ENCODE measurements at places on chromosomes 16 and 17. TPM values are rescaled to one million over a fixed set of nuclear protein-coding genes. Genes with fewer than 3 reads are reported as not detected.
A peak's percentile ranks its signal among the peaks of the same experiment; 100 is the strongest.

GRCh38 chr17:32299580-32300164 is 34.0 kb downstream of the RHBDL3 start:
- H3K4me3 ChIP-seq: no peak overlapping the region
- no peaks in the 10 kb centered on the region for H3K36me3 ChIP-seq
- no peak overlapping the region for H3K27ac ChIP-seq
- peaks cover 8% of the 10 kb centered on the region for H3K27me3 ChIP-seq
- no peak for DNase-seq
- H3K4me1 ChIP-seq: no peaks in the 10 kb centered on the region

- H3K4me3 ChIP-seq: no peak overlapping the region
- no peak overlapping the region for H3K27ac ChIP-seq
- peaks cover 59% of the 10 kb centered on the region for H3K4me1 ChIP-seq
Observed at GRCh38 chr16:87239545-87239944, 77.6 kb downstream of the C16orf95 start.

GRCh38 chr16:65574326-65574966 is 452.6 kb upstream of the CDH11 start:
- H3K27me3 ChIP-seq: no peaks in the 10 kb centered on the region
- no peaks in the 10 kb centered on the region for H3K36me3 ChIP-seq
- H3K4me1 ChIP-seq: no peaks in the 10 kb centered on the region
- H3K27ac ChIP-seq: no peak overlapping the region

- H3K4me1 ChIP-seq: no peaks in the 10 kb centered on the region
- peaks cover 27% of the 10 kb centered on the region for H3K27me3 ChIP-seq
- no peak for DNase-seq
- H3K27ac ChIP-seq: no peak overlapping the region
Observed at GRCh38 chr17:42094375-42095069, 3.8 kb downstream of the ZNF385C start.

- H3K4me1 ChIP-seq: no peaks in the 10 kb centered on the region
- H3K4me3 ChIP-seq: no peak overlapping the region
- no peak overlapping the region for H3K27ac ChIP-seq
- no peaks in the 10 kb centered on the region for H3K36me3 ChIP-seq
- DNase-seq: no peak
- no peaks in the 10 kb centered on the region for H3K27me3 ChIP-seq
Observed at GRCh38 chr16:88286301-88286923, 96.3 kb upstream of the ZNF469 start.

DNA sequence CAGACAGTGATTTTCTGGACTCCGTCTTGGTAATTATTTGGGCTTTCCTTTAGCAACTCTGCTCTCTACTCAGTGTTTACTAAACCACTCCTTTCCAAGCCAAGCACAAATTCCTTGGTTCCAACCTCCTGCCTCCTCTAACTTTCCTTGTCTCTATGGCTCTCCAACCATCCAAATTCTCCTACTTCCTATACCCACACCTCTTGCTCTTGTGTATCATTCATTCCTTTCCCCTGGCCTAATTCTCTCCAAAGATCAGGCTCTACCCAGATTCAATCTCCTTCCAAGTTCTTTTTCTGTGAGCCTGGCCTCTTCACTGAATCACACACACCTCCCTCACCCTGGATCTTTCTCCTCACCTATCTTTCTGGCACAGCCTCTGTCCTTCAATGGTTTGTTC is 1.1 kb downstream of the NEURL4 start:
- peak overlapping the region; percentile 90 for H3K4me3 ChIP-seq
- H3K27me3 ChIP-seq: no peaks in the 10 kb centered on the region
- no peak for DNase-seq
- H3K36me3 ChIP-seq: peaks cover 25% of the 10 kb centered on the region

DNA sequence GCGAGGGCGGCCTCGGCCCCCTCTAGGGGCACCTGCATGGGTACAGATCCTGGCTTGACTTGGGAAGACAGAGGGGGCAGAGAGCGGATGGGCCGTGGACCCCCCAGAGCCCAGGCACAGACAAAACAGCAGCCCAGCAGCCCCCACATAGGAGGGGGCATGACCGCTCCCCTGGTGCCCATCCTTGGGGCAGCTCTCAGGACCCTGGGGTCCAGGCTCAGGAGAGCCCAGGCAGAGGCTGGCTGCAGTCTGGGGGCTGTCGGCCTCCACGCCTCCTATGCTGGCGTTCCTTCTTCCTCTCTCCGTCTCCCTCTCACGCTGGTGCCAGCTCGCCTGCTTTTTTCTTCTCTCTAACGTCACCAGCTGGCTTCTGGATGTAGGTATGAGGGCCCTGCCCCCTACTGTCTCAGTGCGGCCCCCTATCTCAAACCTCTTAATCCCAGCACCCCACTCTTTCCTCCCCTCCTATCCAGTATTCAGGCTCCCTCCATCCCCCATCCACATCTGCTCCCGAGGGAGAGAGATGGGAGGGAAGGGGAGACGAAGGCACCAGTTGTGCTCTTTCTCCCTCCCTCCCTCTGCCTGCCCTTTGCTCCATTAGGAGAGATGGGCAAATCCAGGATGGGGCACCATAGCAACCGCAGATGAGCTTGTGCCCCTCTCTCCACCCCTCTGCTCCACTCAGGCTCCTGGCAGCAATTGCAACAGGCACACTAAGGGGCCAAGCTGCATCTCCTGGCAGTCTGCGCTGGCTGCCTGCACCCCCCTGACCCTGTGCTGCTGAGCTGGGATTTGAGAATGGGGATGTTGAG is at the start of gene GPR179:
Gene GPR179, minus strand, starts transcription at position 349 of the 812 bp plus-strand sequence. Its CDS starts 167 bp downstream, at position 182.
- no peak within 1 kb of the TSS for H3K27ac ChIP-seq
- peaks cover 8% of the 10 kb centered on the region for H3K27me3 ChIP-seq
- H3K36me3 ChIP-seq: no peaks in the 10 kb centered on the region
- peaks cover 1% of the 10 kb centered on the region for H3K4me1 ChIP-seq

DNA sequence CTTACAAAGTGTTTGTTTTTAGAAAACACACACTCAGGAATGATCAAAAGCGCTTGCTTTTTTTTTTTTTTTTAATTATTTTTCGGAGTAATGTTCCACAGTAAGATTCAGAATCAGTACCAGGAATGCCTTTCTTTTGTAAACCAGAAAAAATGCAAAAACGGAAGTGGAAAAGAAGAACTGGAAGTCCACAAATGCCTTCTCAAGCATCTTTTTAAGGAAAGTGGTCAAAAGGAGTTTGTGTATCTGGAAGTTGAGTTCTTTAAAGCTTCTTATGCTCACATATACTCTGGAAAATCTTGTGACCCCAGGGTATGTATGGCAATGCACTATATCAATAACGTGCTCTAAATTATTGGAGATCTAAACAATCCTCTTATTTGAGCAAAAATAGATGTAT is 126.0 kb downstream of the ABCA8 start:
- H3K36me3 ChIP-seq: no peaks in the 10 kb centered on the region
- H3K27me3 ChIP-seq: no peaks in the 10 kb centered on the region
- no peaks in the 10 kb centered on the region for H3K4me1 ChIP-seq
- no peak overlapping the region for H3K4me3 ChIP-seq
- DNase-seq: no peak

DNA sequence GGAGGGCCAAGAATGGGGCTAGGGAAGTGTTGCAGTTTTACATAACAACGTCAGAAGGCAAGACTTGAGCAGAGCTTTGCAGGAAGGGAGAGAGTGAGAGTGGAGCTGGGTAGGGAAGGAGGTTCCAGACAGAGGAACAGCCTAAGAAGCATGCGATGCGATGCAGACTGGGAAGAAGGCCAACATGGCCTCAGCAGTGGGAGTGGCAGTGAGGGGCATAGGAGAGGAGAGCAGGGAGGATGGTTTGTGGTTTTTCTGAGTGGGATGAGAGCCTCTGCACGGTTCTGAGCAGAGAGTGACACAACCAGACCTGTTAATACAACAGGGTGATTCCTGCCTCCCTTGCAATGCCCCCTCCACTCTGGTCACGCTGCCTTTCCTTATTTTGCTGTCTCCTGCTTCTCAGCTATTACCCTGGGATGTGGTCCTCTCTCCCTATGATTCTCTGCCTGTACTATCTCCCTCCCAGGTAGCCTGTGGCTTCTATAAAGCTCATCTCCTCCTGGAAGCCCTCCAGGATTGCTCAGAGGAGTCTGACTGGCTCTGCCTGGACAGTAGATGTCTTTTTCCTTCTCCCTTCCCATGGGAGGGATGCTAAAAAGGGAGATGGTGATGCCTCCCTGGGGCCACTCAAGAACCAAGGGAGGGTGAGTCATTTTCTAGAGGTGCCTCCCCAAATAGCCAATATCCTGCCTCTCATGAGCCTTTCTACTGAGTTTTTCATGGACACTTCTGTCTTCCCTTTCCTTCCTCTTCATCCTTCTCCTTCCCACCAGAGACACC is 38.7 kb upstream of the NGFR start:
- peaks cover 2% of the 10 kb centered on the region for H3K4me1 ChIP-seq
- peaks cover 34% of the 10 kb centered on the region for H3K27me3 ChIP-seq
- no peak overlapping the region for H3K27ac ChIP-seq
- H3K36me3 ChIP-seq: no peaks in the 10 kb centered on the region
- H3K4me3 ChIP-seq: no peak overlapping the region

GRCh38 chr17:4033751-4034251 is 69.6 kb upstream of the ATP2A3 start:
- H3K4me3 ChIP-seq: no peak overlapping the region
- no peak for DNase-seq
- no peaks in the 10 kb centered on the region for H3K4me1 ChIP-seq
- peaks cover 62% of the 10 kb centered on the region for H3K36me3 ChIP-seq
- H3K27ac ChIP-seq: no peak overlapping the region
- no peaks in the 10 kb centered on the region for H3K27me3 ChIP-seq

DNA sequence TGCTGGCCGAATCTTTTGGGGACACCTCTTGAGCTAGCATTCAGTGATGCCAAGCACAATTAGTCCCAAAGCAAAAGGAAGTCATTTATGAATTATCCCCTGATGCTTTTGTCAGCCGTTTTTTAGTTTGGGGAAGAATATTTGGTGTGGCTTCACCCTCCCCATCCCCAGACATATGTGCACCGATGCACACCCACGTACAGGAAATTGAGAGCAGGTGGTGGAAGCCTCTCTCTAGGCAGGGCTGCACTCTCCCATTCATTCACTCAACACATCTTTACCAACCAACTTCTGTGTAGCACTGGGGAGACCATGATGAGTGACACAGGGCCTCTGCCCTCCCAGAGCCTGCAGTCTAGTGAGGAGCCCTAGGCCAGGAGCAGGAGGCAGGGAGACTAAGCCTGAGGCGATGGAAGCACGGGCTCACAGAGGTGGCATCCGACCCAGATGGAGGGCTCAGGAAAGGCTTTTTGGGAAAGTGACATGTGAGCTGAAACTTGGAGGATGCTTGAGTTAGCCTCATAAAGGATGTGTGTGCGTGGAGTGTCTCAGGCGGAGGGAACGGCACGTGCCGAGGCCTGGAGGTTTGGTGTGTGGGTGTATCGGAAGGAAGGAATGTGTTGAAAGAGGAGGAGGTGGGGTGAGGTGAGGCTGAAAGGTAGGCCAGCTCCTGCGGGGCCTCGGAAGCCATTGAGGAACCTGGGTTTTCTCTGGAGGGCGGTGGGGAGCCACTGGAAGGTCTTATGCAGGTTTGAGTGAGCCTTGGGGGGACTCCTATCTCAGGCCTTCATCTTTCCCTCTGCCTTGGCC is 43.8 kb downstream of the PSME3IP1 start:
- H3K4me3 ChIP-seq: peak overlapping the region; percentile 37
- H3K27ac ChIP-seq: peak overlapping the region; percentile 40
- DNase-seq: no peak
- H3K36me3 ChIP-seq: no peaks in the 10 kb centered on the region
- H3K27me3 ChIP-seq: no peaks in the 10 kb centered on the region

- H3K4me1 ChIP-seq: no peaks in the 10 kb centered on the region
- DNase-seq: no peak
- no peak overlapping the region for H3K27ac ChIP-seq
- H3K27me3 ChIP-seq: no peaks in the 10 kb centered on the region
- no peaks in the 10 kb centered on the region for H3K36me3 ChIP-seq
- no peak overlapping the region for H3K4me3 ChIP-seq
Observed at GRCh38 chr17:71740866-71741265, 380.0 kb upstream of the SOX9 start.

GRCh38 chr16:68445458-68445857 is 2.9 kb downstream of the SMPD3 start:
- no peaks in the 10 kb centered on the region for H3K36me3 ChIP-seq
- H3K4me1 ChIP-seq: peaks cover 4% of the 10 kb centered on the region
- no peak overlapping the region for H3K4me3 ChIP-seq
- H3K27ac ChIP-seq: no peak overlapping the region

GRCh38 chr16:25224731-25225319 is 8.1 kb downstream of the AQP8 start:
- no peaks in the 10 kb centered on the region for H3K27me3 ChIP-seq
- H3K4me1 ChIP-seq: peaks cover 1% of the 10 kb centered on the region
- no peak for DNase-seq
- H3K36me3 ChIP-seq: no peaks in the 10 kb centered on the region

DNA sequence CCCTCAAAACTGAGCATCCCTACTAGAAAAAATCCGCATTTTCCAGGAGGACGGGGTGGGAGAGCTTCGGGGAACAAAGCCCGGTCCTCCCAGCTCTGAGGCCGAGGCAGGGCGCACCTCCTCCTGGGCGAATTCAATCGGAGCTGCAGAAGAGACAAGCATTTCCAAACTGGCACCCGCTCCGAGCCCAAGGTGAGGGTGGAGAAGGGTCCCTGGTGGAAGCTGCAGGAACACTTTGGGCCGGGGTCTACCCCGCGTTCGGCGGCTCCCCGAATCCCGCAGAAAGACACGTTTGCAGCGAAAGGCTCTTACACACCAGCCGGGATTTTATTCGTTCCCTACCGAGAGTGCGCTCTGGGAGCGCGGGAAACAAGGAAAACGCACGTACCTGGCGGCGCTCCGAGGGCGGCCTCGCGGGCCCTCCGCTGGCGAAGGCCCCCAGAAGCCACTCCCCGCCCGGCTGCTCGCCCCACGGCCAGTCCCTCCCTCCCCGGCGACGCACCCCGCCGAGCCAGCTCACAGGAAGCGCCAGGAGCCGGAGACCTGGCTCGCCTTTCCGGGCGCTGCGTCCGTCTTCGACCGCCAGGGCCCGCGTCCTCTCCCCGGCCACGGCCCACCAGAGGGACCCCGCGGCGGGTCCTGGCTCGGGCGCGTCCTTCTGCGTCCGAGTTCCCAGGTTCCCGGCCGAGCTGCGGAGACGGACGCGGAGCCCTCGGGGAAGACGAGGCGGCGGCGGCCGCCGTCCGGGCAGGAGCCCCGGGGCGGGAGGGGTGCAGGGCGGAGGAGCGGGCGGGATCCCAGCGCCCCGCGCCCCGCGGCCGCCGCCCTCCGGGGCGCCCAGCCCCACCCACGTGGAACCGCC is 49.8 kb upstream of the BAHCC1 start:
- H3K36me3 ChIP-seq: peaks cover 5% of the 10 kb centered on the region
- H3K27ac ChIP-seq: no peak overlapping the region
- DNase-seq: peak; percentile 48
- H3K27me3 ChIP-seq: peaks cover 38% of the 10 kb centered on the region
- peaks cover 7% of the 10 kb centered on the region for H3K4me1 ChIP-seq

- no peaks in the 10 kb centered on the region for H3K4me1 ChIP-seq
- H3K4me3 ChIP-seq: no peak overlapping the region
- DNase-seq: no peak
- H3K27me3 ChIP-seq: no peaks in the 10 kb centered on the region
Observed at GRCh38 chr17:72370819-72371218, 250.0 kb downstream of the SOX9 start.

GRCh38 chr16:61969077-61969382 is 67.2 kb downstream of the CDH8 start:
- no peak overlapping the region for H3K4me3 ChIP-seq
- H3K4me1 ChIP-seq: no peaks in the 10 kb centered on the region

- H3K4me1 ChIP-seq: peaks cover 4% of the 10 kb centered on the region
- peaks cover 43% of the 10 kb centered on the region for H3K27me3 ChIP-seq
- DNase-seq: peak; percentile 66
- H3K27ac ChIP-seq: no peak overlapping the region
Observed at GRCh38 chr17:32253117-32253611, 12.5 kb upstream of the RHBDL3 start.

Gene CHST4
- not detected for total RNA-seq

Gene PLA2G10
- total RNA-seq: not detected

Gene PMP22
- total RNA-seq: 1.2 TPM

Gene TSPOAP1
- total RNA-seq: 21.9 TPM

Gene NPIPB13
- total RNA-seq: 14.9 TPM

Gene KRT33B
- not detected for total RNA-seq

Gene ALOXE3
- total RNA-seq: not detected

Gene SLC5A11
- not detected for total RNA-seq

Gene CFAP52
- not detected for total RNA-seq

Gene FGF11
- total RNA-seq: 4.8 TPM

Gene TNFRSF13B
- not detected for total RNA-seq

Data from activated T-helper 2 cell treated with anti-CD3 and anti-CD28 coated beads, Interferon-gamma antibody, Interleukin-2, Interleukin-4, amounts not matched to agents 10 μg/mL and 5 μg/mL and 100 μg/mL, durations not matched to agents 14 hours and 24 hours and 36 hours (primary cell).